ENCODE measurements at places on chromosomes 4 and X.

DNA sequence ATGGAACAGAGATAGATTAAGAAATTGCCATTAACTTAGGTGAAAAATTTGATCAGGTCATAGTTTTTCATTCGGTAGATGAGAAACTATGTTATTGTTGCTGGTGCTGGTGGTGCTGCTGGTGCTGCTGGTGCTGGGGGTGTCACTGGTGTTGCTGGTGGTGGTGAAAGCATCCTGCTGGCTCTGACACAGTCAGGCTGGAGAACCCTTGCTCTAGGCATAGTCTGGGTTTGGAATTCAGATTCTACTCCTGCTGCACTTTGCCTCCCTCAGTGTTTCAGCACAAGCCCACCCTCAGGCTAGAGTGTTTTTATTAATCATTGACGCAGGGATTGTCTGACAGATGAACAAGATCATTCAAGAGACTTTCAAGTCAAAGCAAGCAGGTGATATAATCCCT, 80.2 kb downstream of the USP46 start:
- no peak for DNase-seq

DNA sequence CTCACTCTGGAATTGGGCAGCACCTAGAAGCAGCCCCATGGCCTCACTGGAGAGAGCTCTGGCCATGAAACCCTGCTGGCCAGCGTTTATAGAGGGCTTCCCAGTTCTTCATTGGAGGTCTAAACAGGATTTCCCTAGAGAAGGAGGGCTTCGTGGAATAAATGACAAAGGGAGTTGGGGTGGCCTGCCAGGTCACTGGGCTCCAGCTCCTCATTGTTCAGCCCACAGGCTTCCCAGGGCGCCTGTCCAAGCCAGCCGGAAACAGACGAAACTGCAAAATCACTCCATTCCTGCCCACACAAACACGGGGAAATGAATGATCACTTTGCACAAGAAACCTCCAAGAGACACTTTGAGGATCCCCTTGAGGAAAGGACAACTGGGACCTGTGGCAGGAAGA, 189.7 kb downstream of the TSPAN5 start:
- no peak for DNase-seq

- no peak for DNase-seq
Observed at GRCh38 chr4:150259861-150260567, 181.8 kb downstream of the DCLK2 start.

DNA sequence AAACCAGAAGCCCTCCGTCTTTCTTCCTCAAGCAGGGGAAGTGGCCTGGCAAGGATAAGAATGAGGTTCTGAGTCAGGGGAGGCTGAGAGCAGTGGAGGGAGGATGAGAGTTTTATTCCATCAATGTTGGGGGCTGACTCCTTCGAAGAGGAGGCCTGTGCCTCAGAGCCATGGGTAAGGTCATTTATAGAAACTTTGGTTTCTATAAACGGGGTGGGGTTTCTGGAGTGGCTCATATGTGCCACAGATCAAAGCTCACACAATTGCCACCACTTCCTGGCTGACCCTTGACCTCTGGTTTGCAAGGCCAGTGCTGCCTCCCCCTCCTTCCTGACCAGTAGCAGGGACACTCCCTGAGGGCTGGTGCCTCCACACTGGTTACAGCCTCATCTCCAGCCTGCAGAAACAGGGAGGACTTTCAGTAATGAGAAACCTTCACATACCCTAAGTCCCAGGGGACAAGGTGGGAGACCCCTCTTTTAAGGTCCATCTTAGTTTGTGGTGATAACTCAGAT, 166.0 kb downstream of the PDGFRA start:
- DNase-seq: no peak

DNA sequence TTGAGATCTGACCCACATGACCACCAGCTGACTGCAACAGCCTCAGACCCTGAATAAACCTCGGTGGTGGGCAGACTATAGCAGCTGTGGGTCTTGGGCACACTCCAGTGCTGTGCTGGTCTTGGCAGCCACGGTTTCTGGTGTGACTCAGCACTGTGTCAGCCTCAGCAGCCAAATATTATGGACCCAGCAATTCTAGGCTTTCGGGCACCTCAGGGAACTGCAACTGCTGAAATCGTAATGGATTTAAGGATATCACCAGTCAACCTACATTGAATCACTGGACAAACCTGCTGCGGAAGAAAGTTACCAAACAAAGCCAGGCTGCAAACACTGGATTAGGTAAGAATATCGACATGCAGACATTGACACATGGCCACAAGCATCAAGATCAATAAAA, 10.5 kb upstream of the UBE2NL start:
- peak; percentile 31 for DNase-seq

GRCh38 chr4:159401226-159401712, 298.4 kb downstream of the RAPGEF2 start:
- no peak for DNase-seq

GRCh38 chrX:69603566-69604194, 12.2 kb upstream of the EDA start:
- no peak for DNase-seq

DNA sequence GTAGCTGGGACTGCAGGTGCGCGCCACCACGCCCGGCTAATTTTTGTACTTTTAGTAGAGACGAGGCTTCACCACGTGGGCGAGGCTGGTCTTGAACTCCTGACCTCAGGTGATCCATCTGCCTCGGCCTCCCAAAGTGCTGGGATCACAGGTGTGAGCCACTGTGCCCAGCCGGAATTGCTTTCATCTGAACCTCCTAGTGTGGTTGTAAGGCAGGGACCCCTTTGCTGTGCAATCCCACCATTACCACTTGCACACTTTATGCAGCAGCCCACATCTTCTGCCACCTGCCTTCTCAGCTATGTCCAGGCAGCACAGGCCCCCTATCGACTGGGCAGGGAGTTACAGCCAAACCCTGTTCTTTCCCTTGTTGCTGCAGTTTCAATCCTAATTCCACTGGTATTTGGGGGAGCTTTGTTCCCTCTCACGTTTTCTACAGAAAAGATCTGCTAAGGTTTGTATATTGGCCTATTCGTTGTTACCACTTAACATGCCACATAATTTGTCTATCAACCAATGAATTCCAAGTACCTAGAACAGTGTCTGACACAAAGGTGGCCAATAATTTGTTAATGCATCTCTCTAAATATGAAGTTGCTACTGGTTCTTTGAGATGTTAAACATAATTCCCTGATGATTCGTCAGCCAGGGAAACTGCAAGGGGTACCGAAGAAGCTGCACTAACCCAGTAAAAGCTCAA, 6.5 kb downstream of the RPL39 start:
- DNase-seq: no peak

DNA sequence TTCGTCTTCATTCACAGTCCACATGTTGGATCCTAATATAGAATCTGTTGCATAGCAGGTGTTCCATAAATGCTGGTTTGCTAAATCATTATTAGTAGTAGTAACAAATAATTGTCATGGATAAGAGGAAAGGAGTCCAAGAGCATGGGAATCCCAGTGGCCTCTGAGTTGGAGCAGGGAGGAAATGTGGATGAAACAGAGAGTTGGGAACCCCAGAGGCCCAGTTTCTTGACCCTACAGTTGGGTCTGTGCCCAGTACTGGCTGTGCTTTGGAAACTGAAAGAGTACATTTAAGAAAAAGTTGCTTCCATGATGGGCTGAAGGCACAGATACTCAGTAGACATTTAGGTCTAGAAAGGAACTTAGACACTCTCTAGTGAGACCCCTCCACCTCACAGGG, 149.4 kb upstream of the PSAPL1 start:
- DNase-seq: no peak

GRCh38 chr4:31043382-31044062, 323.4 kb downstream of the PCDH7 start:
- no peak for DNase-seq

DNA sequence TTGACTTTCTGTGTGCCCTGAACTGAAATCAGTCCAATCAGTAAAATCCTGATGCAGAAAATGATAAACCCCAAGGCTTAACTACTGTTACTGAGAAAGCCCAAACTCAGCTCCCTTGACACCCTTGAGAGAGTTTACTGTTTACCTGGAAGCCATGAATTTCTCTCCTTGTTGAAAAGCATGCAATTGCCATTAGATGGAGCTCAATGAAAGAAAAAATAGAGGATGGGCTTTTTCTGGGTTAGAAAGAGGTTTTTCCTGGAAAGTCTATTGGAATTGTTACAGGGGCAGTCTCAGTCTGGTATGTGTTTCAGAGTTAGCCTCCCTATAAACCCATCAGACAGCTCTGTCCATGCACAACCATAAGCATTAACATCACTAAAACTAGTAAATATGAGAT, 66.4 kb upstream of the C4orf54 start:
- DNase-seq: no peak

DNA sequence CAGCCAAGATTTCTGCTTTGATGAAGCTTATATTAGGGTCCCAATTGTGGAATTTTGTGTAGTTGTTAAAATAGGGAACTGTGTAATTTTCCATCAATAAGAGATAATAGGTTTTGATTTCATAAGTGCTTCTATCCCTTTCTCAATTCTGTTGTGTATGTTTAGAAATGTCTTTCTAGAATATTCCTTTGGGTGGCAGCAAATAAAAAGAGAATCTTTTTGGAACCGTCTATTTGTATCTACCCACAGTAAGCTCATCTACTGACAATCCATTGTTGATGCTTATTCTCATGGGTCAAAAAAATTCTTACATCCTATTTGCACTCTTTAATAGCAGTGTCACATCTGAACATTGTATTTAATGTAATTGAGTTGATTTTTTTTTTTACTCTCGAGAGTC, 61.7 kb downstream of the TMA16 start:
- no peak for DNase-seq

All from HS-5 (cell line).